ENCODE measurements at places on chromosomes 12 and 14. TPM values are rescaled to one million over a fixed set of nuclear protein-coding genes. Genes with fewer than 3 reads are reported as not detected.

The ZNF891 gene
- total RNA-seq = 0.54 TPM

The ENDOU gene
- total RNA-seq = under 0.01 TPM

The MUCL1 gene
- total RNA-seq = not detected

The ATXN3 gene
- 131 TPM for total RNA-seq

The TCTN1 gene
- total RNA-seq = 7.6 TPM

The RBP5 gene
- total RNA-seq = 0.22 TPM

The GPR68 gene
- total RNA-seq = 0.34 TPM

The NGB gene
- not detected for total RNA-seq

The REP15 gene
- total RNA-seq = 15.4 TPM

The KRT74 gene
- not detected for total RNA-seq

The TMTC1 gene
- total RNA-seq = 15.5 TPM

The MFAP5 gene
- total RNA-seq = 0.33 TPM

The PRR4 gene
- 0.17 TPM for total RNA-seq

The HOXC6 gene
- total RNA-seq = under 0.01 TPM

The KRT2 gene
- total RNA-seq = not detected

The DEPDC4 gene
- total RNA-seq = 0.22 TPM

The IFNG-AS1 gene
- total RNA-seq = not detected

The PIGH gene
- 13.8 TPM for total RNA-seq

The ACVR1B gene
- total RNA-seq = 12.7 TPM

The OTUB2 gene
- total RNA-seq = 0.60 TPM

The ESRRB gene
- total RNA-seq = not detected

The PAX9 gene
- total RNA-seq = under 0.01 TPM

The WNT1 gene
- not detected for total RNA-seq

The SLC10A1 gene
- not detected for total RNA-seq

The PHETA1 gene
- 5.5 TPM for total RNA-seq

The UNC79 gene
- total RNA-seq = under 0.01 TPM

The RNASE2 gene
- not detected for total RNA-seq

The TAS2R8 gene
- 0.11 TPM for total RNA-seq

The ARHGEF40 gene
- total RNA-seq = 11.6 TPM

The CPNE6 gene
- total RNA-seq = not detected

The NR1H4 gene
- not detected for total RNA-seq

The TMEM30B gene
- total RNA-seq = 0.43 TPM
